ENCODE measurements at places on chromosomes 12 and 14.

DNA sequence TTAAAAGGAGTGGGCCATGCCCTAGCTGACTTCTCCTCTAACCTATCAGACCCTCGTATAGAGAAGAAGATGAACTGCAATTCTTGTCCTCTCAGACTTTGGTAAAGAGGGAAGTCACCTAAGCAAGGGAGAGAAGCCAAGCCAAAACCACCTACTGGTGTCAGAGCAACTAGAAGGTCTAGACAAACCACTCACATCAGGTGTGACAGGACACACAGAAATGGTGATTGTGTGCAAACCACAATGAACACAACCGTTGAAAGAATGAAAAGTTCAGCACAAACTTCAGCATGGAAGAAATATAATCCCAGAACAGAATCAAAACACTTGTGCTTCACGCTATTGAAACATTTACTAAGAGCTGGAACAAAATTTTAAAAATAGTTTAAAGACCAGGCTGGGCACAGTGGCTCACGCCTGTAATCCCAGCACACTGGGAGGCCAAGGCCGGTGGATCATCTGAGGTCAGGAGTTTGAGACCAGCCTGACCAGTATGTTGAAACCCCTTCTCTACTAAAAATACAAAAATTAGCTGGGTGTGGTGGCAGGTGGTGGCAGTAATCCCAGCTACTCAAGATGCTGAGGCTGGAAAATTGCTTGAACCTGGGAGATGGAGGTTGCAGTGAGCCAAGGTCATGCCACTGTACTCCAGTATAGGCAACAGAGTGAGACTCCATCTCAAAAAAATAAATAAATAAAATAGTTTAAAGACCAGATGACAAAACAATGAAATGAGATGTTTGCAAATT lies 56.2 kb upstream of the NTF3 start:
- no peak for DNase-seq

GRCh38 chr14:27410981-27411380 lies 813.1 kb upstream of the NOVA1 start:
- DNase-seq, result no peak

- DNase-seq, result no peak
Observed at GRCh38 chr14:75340921-75341320, 62.3 kb downstream of the FOS start.

DNA sequence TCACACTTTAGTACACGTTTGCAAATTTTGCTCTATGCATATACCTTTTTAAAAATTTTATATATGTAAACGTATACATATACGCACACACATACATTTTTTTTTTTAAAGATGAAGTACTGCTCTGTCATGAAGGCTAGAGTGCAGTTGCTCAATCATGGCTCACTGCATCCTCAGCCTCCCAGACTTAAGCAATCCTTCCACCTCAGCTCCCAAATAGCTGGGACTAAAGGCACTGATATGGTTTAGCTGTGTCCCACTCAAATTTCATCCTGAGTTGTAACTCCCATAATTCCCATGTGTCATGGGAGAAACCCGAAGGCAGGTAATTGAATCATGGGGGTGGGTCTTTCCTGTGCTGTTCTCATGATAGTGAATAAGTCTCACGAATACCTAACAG lies 220.8 kb upstream of the CAND1 start:
- no peak for DNase-seq

DNA sequence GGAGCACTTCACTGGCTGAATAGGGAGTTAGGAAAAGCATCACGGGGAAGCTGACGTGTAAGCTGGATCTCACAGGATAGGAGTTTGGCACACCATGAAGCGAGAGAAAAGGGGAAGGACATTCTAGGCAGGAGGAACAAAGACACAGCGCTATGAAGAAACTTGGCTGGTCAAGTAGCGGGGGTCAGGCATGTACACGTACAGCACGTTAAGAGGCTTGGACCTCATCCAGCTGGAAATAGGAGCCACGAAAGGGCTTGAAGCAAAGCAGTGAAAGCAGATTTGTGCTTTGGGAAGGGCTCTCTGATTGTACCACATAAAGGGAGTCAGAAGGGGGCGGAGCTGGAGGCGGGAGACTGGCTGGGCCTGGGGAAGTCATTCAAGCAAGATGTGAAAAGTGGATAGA lies 19.6 kb upstream of the GALNT8 start:
- no peak for DNase-seq

- peak; percentile 7 for DNase-seq
Observed at GRCh38 chr14:85934123-85934885, 404.4 kb downstream of the FLRT2 start.

- no peak for DNase-seq
Observed at GRCh38 chr14:39988939-39989338, 556.7 kb upstream of the FBXO33 start.

All from activated CD4-positive, CD25-positive, alpha-beta regulatory T cell (primary cell).